Activated naive CD4-positive, alpha-beta T cell treated with anti-CD3 and anti-CD28 coated beads, Interleukin-2, amount 50 U/mL, for 16 hours (primary cell): ENCODE measurements at places on chromosomes 13 and 19.

GRCh38 chr13:89486709-89487108 lies 1815.5 kb downstream of the SLITRK5 start:
- no peak for DNase-seq

DNA sequence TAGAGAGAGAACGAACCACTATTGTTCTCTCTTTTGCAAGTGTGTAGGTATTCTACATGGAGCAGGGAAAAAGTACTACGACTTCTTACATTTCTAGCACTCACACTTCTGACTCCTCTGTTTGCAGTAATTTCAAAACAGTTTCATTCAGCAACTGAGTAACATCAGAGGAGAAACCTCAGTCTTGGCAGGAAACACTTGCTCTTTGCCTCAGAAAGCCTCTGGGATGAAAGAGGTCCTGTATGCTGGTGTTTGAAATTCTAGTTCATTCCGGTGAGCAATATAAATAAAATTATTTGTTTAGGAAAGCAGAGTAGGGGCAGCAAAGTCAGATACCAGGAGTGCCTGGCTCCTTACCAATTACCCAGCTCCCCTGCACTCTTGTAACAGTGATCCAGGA lies 595.5 kb downstream of the TBC1D4 start:
- no peak for DNase-seq

- no peak for DNase-seq
These were observed 123.6 kb downstream of the COL4A2 start for GRCh38 chr13:110430391-110431336.

- DNase-seq: no peak
These were observed 226.7 kb upstream of the IPO5 start for GRCh38 chr13:97726664-97727280.

DNA sequence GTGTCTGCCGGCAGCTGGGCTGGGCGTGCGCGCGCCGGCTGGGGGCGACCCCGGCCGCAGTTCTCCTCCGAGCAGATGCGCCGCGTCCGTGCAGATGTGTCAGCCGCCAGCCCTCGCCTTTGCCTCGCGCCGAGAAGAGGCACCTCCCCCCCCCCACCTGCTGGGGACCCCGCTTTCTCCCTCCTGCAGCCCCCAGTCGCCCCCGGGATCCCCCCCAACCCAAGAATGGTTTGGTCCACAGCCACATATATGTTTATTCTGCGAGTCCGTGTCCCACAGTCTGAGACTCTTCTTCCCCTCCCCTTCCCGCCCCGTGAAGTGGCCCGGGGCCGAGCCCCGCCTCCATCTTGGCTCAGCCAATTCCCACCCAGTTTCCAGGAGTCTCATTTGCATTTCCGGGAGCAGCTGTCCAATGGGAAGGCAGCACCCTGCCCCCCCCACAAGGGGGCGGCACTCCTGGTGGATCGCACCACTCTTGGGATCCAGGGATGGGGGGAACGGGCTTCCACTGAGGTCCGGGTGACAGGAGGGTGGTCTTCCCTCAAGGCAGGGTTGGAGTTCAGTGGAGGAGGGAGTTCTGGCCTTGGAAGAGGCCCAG lies 8.6 kb downstream of the ISOC2 start:
- peak; percentile 32 for DNase-seq

GRCh38 chr19:7788933-7789323 lies 25.9 kb downstream of the CLEC4M start:
- no peak for DNase-seq

GRCh38 chr19:1237754-1238368 lies at the start of gene CBARP:
CBARP (minus strand) TSS chr19:1238005; CDS start chr19:1236100, 1,905 bp downstream.
- peak; percentile 48 for DNase-seq

- DNase-seq: no peak
These were observed 1004.2 kb downstream of the UQCRFS1 start for GRCh38 chr19:28208745-28209144.

DNA sequence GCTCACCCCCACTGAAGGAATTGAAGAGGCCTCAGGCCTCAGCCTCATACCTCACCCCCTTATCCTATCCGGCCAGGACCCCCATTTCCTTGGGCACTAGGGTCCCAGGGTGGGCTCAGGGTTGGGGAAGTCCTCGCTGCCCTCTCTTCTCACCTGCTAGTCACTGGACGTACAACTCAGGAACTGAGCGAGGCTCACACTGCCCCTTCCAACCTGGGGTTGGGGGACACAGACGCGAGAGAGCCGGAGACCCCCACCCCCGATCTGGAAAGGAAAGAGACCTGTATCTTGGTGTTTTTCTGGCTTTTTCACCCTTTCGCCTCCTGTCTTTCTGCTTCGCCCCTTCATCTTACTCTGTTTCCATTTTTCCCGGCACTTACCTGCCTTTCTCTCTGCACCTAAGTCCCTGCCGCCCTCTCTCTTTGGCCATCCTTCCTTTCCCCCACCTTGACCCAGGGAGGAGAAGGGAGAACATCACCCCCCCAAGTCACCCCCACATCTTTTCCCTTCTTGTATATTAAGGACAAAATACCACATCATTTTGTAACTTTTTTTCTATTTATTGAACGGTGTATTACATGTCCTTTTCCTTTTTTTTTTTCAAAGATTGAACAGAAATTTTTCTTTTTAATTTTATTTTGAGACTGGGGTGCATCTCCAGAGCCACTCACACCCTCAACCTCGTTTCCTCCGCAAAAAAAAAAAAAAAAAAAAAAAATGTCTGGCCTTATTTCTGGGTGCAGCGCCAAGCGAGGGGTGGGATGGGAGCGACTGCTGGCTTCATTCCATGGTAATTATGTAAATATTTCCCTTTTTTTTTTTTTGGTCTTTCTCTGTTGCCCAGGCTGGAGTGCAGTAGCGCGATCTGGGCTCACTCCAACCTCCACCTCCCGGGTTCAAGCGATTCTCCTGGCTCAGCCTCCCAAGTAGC lies 36.6 kb downstream of the ZSWIM4 start:
- no peak for DNase-seq

DNA sequence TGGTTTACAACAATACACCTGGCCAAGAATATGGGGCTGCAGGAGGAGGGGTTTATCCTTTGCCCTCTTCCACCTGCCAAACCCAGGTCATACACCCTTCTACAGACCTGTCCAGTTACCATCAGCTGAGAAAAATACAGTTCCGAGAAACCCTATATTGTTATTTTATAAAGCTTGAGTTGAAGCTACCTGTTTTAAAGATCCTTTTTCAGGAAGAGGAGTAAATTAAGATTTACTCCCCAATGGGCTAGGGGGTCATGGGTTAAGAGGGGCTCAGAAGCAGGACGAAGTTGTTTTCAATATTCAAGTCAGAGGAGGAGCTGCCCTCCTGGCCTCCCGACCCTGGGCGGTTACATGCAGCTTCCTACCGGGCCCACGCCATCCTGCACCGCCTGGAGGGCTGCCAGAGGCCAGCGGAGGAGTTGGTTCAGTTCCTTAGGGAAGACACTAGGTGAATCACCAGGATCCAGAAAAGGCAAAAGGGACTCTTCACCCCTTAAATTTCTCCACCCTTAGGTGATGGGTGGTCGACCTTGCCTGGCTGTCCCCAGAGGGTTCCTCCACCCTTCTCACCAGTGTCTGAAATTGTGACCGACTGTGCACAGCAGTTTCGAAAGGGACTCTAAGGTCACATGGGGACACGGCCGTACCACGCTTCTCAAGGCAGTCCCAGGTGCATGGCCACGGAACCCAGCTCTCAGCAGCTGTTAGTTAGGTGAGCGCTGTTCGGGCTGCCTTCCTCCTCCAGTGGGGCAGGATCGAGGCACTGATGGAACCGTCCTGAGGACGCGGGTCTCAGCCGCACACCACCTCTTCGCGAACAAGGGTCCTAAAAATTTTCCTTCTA lies 1.2 kb downstream of the GJB2 start:
- DNase-seq: no peak
